Nephron progenitor cell (in vitro differentiated cells): ENCODE measurements at places on chromosomes 2 and 18.

DNA sequence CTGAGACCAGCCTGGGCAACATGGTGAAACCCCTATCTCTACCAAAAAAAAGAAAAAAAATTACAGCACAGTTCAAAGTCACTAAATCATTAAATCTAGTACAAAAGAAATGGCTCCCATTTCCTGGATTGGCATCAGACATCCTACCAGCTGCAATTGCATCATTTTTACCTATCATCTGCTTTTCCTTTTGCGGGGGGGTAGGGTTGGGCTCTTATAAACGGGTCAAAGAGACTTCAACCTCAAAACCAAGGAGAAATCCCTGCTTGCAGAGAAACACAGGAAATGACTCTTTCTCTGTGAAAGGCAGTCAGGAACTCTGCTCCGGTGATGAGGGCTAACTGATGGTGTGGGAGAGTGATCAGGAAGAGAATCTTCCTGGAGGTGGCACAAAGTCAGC is 45.3 kb upstream of the RFX8 start:
- peaks cover 28% of the 10 kb centered on the region for H3K4me1 ChIP-seq
- no peak overlapping the region for H3K4me3 ChIP-seq
- no peaks in the 10 kb centered on the region for H3K27me3 ChIP-seq

- H3K4me3 ChIP-seq: no peak overlapping the region
- H3K27ac ChIP-seq: no peak overlapping the region
- H3K4me1 ChIP-seq: no peaks in the 10 kb centered on the region
- no peak for DNase-seq
These were observed 88.0 kb downstream of the COMMD1 start for GRCh38 chr2:61993422-61994024.

DNA sequence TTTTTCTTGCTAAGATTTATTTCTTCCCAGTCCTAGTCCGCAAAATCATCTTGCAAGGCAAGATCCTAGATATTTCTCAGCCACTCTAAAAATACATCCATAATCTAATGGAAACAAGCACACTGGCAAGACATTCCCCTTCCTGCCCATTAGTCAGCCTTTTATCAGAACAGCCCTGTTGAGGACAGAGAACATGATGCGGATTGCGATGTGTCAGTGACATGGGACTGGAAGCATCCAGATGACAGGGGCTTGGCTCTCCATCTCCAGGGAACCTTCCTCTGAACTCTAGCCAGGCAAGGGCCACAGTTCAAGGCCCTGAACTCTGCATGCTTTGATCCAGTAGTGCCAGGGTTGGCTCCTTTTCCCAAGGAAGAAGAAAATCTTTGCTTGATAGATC is 70.0 kb downstream of the VSNL1 start:
- no peaks in the 10 kb centered on the region for H3K36me3 ChIP-seq
- peaks cover 5% of the 10 kb centered on the region for H3K4me1 ChIP-seq
- no peak overlapping the region for H3K27ac ChIP-seq
- no peak overlapping the region for H3K4me3 ChIP-seq

DNA sequence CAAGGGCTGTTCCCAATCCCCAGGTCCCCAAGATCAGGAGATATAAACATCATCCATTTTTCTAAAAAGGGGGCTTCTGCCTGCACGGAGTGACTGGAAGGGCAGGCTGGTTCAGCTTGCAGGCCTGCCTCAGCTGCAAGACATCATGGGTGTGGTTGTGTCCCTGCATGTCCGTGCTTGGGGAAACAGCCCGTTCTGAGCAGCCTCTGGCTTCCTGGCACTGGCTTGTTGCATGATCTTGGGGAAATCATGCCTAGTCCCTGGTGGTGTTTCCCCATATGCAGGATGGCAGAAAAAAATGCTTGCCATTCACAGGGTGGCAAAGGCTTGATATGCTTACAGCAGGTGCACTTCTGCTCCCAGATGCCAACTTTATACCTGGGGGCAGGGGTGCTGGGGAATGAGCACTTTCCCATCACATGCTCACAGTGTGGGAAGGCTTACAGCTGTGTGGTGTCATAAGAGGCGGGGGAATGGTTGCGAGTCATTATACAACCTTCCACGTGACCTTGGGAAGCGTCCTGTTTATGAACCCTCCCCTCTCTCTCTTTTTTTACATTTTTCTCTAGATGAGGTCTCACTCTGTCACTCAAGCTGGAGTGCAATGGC is 7.2 kb downstream of the PCARE start:
- peaks cover 12% of the 10 kb centered on the region for H3K27me3 ChIP-seq
- H3K27ac ChIP-seq: no peak overlapping the region
- DNase-seq: no peak
- H3K36me3 ChIP-seq: no peaks in the 10 kb centered on the region
- H3K4me3 ChIP-seq: no peak overlapping the region

DNA sequence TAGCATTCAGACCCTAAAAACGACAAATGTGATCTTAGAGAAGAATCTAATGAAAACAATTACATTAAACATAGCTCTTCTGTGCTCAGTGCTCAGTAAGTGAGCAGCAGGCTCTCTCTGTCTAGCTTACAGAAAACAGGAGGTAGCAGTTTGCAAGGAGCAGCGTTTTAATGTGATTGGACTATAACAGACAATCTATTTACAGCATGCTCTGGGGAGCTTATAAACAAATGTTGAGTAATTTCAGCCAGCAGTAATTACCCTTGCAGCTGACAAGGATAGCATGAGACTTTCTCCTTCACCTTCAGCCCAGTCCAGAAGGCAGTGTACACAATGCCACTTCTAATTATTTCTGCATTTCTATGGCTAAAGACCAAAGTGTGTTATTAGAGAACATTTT is 270.4 kb downstream of the FIGN start:
- peaks cover 8% of the 10 kb centered on the region for H3K27me3 ChIP-seq
- H3K4me1 ChIP-seq: peaks cover 21% of the 10 kb centered on the region
- no peak overlapping the region for H3K27ac ChIP-seq
- no peak overlapping the region for H3K4me3 ChIP-seq
- no peak for DNase-seq

GRCh38 chr2:204947405-204947804 is 402.1 kb downstream of the PARD3B start:
- DNase-seq: no peak
- peaks cover 63% of the 10 kb centered on the region for H3K4me1 ChIP-seq
- peaks cover 3% of the 10 kb centered on the region for H3K27me3 ChIP-seq
- no peak overlapping the region for H3K4me3 ChIP-seq

GRCh38 chr18:27769152-27769551 is 407.8 kb downstream of the CDH2 start:
- H3K27me3 ChIP-seq: no peaks in the 10 kb centered on the region
- no peak overlapping the region for H3K27ac ChIP-seq

GRCh38 chr18:13260935-13261640 is 42.5 kb downstream of the LDLRAD4 start:
- no peak for DNase-seq
- H3K4me3 ChIP-seq: no peak overlapping the region

- peaks cover 10% of the 10 kb centered on the region for H3K4me1 ChIP-seq
- peaks cover 15% of the 10 kb centered on the region for H3K36me3 ChIP-seq
- no peak overlapping the region for H3K27ac ChIP-seq
- H3K4me3 ChIP-seq: no peak overlapping the region
These were observed 74.3 kb upstream of the CCDC150 start for GRCh38 chr2:196565106-196565765.

- H3K27ac ChIP-seq: no peak overlapping the region
- no peak overlapping the region for H3K4me3 ChIP-seq
- H3K36me3 ChIP-seq: no peaks in the 10 kb centered on the region
- H3K27me3 ChIP-seq: peaks cover 8% of the 10 kb centered on the region
- DNase-seq: no peak
These were observed 19.2 kb upstream of the AP1S3 start for GRCh38 chr2:223856584-223856983.

- no peaks in the 10 kb centered on the region for H3K4me1 ChIP-seq
- no peak for DNase-seq
- no peak overlapping the region for H3K4me3 ChIP-seq
- H3K27ac ChIP-seq: no peak overlapping the region
- H3K36me3 ChIP-seq: no peaks in the 10 kb centered on the region
These were observed 68.9 kb downstream of the TMEM18 start for GRCh38 chr2:608297-608696.

DNA sequence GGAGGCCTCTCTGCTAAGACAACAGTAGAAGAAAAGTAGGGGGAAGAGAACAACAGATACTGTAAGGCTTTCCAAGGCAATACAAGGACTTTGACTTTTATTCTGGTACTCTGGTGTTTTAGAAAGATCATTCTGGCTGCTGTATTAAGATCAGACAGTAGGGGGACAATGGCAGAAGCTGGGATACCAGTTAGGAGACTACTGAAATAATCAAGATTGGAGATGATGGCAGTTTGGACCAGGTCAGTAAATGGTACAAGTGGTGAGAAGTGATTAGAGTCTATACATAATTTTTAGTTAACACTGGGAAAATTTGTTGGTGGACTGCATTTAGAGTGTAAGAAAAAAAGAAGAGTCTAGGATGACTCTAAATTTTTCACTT is 139.7 kb downstream of the ROCK1 start:
- H3K27me3 ChIP-seq: no peaks in the 10 kb centered on the region
- peak overlapping the region; percentile 22 for H3K27ac ChIP-seq
- H3K4me1 ChIP-seq: no peaks in the 10 kb centered on the region
- H3K4me3 ChIP-seq: no peak overlapping the region
- no peak for DNase-seq

- no peak for DNase-seq
- no peaks in the 10 kb centered on the region for H3K27me3 ChIP-seq
- no peaks in the 10 kb centered on the region for H3K36me3 ChIP-seq
- H3K4me3 ChIP-seq: no peak overlapping the region
- no peak overlapping the region for H3K27ac ChIP-seq
These were observed 216.5 kb upstream of the FN1 start for GRCh38 chr2:215652388-215652787.

DNA sequence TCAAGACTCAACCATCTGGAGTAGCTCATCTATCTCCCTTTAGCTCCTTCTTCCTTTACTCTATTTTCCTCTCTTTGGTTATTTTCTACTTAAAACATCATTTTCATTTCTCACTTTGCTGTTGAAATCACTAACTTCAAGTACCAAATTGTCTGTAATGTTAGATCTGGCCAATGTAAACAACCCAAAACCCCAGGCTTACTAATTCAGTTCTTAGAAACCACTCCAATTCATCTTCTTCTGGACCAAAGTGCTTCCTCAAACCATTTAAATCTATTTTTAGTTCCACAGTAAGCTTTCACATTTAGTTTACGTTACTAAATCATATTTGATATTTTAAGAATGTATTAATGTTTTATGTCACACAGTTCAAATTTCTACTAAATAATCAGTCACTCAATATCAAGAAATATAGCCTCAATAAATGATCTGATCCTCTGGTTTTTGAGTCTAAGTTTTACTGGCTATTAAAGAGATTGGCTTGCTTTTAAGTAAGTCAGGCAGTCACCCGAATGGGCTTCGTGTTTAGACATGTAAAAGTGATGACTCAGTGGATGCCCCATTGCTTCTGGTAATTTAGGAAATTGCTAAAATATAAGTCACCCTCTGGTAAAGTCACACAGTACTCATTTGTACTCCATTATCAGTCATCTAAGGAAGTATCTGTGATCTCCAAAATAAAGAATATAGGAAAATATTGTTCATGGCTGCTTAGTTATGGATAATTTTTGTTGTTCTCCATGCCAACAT is 527.2 kb upstream of the SOX11 start:
- no peak overlapping the region for H3K27ac ChIP-seq
- H3K4me1 ChIP-seq: no peaks in the 10 kb centered on the region
- H3K4me3 ChIP-seq: no peak overlapping the region
- H3K27me3 ChIP-seq: peaks cover 3% of the 10 kb centered on the region

DNA sequence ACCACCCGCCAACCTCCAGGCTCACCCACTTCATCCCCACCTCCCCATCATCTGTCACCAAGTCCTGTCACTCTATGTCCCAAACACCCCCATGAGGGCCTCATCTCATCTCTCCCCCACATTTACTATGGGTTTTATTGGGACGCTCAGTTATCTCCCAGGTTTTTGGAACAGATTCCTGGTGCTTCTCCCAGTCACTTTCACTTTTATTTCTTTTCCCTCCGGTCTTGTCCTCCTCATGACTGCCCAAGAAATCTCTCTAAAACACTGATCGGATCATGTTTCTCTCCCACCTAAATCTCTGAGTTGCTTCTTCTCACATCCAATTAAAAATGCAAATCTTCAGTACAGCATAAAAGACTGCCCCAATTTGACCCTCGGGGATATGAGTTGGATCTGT is 273.1 kb downstream of the PHLPP1 start:
- no peak overlapping the region for H3K4me3 ChIP-seq
- peak overlapping the region; percentile 5 for H3K27ac ChIP-seq
- no peaks in the 10 kb centered on the region for H3K36me3 ChIP-seq
- peaks cover 2% of the 10 kb centered on the region for H3K27me3 ChIP-seq
- H3K4me1 ChIP-seq: peaks cover 19% of the 10 kb centered on the region
- no peak for DNase-seq

GRCh38 chr2:6283259-6283658 is 582.4 kb downstream of the CMPK2 start:
- DNase-seq: no peak
- no peak overlapping the region for H3K27ac ChIP-seq
- no peak overlapping the region for H3K4me3 ChIP-seq
- H3K4me1 ChIP-seq: peaks cover 19% of the 10 kb centered on the region
- H3K36me3 ChIP-seq: no peaks in the 10 kb centered on the region

GRCh38 chr2:146506851-146507250 is 1338.0 kb upstream of the ACVR2A start:
- no peak overlapping the region for H3K4me3 ChIP-seq
- DNase-seq: peak; percentile 1
- H3K27me3 ChIP-seq: no peaks in the 10 kb centered on the region
- H3K27ac ChIP-seq: peak overlapping the region; percentile 23
- peaks cover 21% of the 10 kb centered on the region for H3K4me1 ChIP-seq
- peaks cover 7% of the 10 kb centered on the region for H3K36me3 ChIP-seq

DNA sequence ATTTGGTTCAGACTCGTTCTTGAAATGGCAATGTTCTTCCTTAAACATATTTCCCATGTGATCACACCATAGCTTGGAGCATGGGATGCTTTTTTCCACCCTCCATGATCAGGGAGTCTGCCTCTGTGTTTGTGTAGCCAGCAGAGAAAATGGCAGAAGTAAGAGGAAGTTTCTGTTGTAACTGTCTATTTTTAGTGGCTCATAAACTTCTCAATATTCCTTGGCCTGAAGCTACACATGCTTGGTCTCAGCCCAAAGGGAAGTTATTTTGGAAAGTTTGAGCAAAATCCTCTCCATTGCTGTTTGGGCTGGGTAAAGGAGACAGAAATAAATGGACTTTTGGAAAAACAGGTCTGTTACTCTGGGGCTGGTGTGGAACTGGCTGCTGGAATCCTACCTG is 33.4 kb upstream of the ITGA6 start:
- no peak for DNase-seq
- peaks cover 3% of the 10 kb centered on the region for H3K27me3 ChIP-seq
- H3K36me3 ChIP-seq: no peaks in the 10 kb centered on the region
- H3K4me3 ChIP-seq: no peak overlapping the region

GRCh38 chr2:42770288-42771131 is 6.6 kb upstream of the OXER1 start:
- H3K27ac ChIP-seq: no peak overlapping the region
- peak; percentile 42 for DNase-seq
- peaks cover 10% of the 10 kb centered on the region for H3K27me3 ChIP-seq
- H3K4me3 ChIP-seq: no peak overlapping the region
- H3K4me1 ChIP-seq: peaks cover 11% of the 10 kb centered on the region
- H3K36me3 ChIP-seq: peaks cover 10% of the 10 kb centered on the region
